Suprapubic skin (tissue), 4 donors: ENCODE measurements at places on chromosomes 11 and 22.

GRCh38 chr11:120925944-120926343 is 98.0 kb upstream of the TBCEL start:
- H3K36me3 ChIP-seq, result no peaks in the 10 kb centered on the region
- H3K27me3 ChIP-seq, result no peaks in the 10 kb centered on the region
- H3K4me1 ChIP-seq, result peaks cover 7% of the 10 kb centered on the region
- H3K27ac ChIP-seq, result no peak overlapping the region
- no peak overlapping the region for H3K4me3 ChIP-seq

DNA sequence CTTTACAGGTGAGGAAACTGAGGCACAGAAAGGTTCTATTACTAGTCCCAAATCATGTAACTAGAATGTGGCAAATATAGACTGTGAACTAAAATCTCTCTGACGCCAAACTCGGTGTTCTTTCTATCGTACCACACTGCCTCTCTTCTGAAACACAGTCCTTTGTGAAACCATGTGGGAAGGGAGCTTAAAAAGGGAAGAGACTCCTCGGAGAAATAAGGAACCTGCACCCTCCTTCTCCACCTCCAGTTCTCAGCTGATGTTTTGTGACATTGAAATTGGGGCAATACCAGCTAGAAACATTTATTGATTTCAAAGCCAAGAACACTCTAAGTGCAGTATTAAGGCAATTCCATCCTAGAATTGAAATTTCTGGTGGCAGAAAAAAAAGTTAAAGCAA is 76.4 kb upstream of the DRD2 start:
- H3K4me3 ChIP-seq, result no peak overlapping the region
- H3K36me3 ChIP-seq, result no peaks in the 10 kb centered on the region
- no peak for DNase-seq

DNA sequence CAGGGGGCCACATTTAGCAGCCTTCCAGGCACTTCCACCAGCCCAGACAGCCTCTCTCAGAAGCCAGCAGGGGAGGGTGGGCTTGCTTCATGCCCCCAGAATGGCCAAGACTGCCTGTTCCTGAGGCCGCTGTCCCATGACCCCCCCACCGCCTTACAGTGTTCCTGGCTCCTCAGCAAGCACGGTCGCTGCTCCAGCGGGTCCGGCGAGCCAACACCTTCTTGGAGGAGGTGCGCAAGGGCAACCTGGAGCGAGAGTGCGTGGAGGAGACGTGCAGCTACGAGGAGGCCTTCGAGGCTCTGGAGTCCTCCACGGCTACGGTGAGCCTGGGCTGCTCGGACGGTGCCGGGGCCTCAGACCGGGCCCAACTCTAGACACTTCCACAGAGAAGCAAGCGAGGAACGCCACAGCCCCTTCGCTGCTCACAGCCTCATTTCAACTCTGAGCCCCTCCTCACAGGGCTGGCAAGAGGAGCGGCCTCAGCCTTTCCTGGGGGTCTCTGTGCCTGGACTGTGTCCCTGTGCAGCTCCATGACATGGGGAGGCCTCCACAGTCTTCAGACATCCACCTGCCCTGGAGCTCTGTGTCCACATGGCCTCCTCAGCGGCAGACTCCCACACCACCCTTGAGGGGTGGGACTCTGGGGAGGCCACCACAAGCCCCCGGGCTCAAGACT is 668 bp downstream of the F2 start:
- no peak overlapping the region for H3K27ac ChIP-seq
- no peak for DNase-seq
- H3K4me1 ChIP-seq, result no peaks in the 10 kb centered on the region

GRCh38 chr11:61972672-61973475 is 5.4 kb upstream of the FTH1 start:
- peaks cover 84% of the 10 kb centered on the region for H3K4me1 ChIP-seq
- no peak for DNase-seq
- no peaks in the 10 kb centered on the region for H3K36me3 ChIP-seq
- H3K27ac ChIP-seq, result peak overlapping the region; percentile 99
- peak overlapping the region; percentile 37 for H3K4me3 ChIP-seq
